ENCODE measurements at places on chromosomes 7 and 10.
A peak's percentile ranks its signal among the peaks of the same experiment; 100 is the strongest.

GRCh38 chr7:45911311-45911710 lies 9.8 kb downstream of the IGFBP3 start:
- DNase-seq = no peak

GRCh38 chr7:36286688-36287087 lies 103.0 kb upstream of the ANLN start:
- no peak for DNase-seq

DNA sequence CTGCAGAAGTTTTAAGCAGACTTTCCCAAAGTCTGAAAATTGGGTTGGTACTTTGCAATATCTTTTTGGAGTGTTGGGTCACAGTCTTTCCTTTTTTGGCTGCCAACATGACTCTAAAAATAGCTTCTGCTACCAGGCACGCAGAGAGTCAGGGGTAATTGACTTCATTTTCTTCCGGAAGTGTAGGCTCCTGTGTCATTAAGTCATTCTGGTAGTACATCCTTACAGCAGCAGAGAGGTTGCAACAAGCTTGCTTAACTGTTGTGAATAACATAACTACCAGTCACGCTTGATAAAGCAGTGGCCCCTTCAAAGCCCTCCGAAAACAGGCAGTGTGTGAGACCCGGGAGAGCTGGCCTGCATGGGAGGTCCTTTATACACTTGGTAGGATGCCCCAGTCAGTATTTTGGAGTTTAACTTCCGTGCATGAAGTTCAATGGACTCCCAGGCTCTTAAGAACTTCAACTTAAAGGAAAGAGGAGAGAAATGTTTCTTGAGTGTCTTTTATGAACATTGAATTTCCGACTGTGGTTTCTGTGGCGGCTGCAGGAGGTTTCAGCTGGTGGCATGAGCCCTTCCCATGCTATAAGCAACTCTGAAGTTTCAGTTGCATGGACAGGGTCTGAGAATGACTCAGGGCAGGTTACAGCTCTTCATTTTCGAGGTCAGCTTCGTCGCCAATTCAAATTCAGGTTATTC lies 310.7 kb downstream of the GALNT17 start:
- DNase-seq = no peak

GRCh38 chr7:128886391-128887168 lies 23.9 kb downstream of the ATP6V1F start:
- no peak for DNase-seq

DNA sequence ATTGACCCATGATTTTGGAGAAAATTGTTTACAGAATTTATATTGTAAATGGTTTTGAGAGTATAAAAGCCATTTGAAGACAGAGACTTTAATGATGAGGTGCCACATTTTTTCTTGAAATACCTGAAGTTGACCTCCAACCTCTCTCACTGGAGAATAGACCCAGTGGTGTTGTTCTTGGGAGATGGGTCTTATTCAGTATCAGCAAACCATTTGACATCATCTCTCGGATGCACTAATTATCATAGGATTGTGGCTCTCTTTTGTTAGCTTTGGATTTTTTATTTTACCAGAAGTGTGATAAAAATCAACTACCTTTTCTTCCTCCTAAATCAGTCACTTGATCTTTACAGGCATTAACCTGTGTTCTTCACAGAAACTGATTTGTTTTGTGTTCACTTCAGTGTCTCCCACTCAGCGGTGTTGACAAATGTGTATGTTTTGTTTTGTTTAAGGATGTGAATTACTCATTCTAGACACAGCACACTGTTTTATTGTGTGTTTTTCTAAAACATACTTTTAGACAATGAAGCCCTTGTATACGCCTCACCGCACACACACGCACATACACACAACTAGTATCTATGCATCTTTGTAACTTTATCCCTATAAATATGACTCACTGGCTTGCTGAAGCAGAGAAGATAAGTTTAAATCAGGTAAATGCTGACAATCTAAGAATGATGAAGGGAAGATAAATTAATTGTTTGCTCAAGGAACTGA lies 455.6 kb downstream of the INHBA start:
- no peak for DNase-seq

GRCh38 chr7:47610506-47611044 lies 28.7 kb upstream of the TNS3 start:
- no peak for DNase-seq

DNA sequence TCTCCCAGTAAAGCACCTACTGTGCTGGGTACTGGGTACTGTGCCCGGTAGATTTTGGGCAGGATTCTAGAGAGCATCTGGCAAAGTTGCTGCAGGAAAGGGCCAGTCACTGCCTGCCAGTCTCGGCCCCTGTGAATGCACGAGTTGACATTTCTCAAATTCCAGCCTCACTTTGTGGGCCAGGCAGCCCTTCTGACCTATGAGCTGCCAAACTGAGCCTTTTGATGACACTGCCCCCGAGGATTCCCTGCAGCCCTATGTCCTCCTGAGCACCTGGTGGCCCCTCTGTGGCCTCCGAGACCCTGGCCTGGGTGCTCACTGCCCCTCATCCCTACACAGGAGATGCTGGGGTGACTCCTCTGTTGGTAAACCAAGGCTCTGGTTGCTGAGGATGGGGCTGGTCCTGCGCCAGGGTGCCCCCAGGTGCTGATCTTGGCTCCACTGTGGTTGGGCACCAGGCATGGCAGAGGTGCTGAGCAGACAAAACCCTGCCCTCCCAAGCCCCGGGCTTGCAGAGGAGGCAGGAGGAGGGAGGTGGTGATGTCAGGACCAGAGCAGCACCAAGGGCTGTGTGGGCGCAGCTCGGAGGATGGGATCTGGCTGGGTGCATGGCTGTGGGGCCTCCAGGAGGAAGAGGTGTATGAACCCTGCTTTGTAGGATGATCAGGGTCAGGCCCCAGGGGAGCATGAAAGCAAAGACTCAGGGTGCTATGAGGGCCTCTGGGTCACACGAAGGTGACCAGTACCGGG lies 16.2 kb downstream of the LHPP start:
- no peak for DNase-seq

GRCh38 chr7:130641497-130641896 lies 27.1 kb downstream of the COPG2 start:
- DNase-seq = no peak

DNA sequence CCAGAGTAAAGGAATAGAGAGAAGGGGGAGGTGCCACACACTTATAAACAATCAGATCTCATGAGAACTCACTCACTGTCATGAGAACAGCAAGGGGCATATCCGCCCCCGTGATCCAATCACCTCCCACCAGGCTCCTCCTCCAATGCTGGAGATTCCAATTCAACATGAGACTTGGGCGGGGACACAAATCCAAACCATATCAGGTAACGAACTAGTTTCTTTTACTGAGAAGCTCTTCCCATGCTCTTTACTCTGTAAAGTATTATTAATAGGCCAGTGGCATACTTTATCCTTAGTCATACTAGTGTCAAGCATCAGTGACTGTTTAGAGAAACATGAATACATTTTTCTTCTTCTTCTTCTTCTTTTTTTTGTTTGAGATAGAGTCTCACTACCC lies 39.4 kb upstream of the ZNF488 start:
- no peak for DNase-seq

DNA sequence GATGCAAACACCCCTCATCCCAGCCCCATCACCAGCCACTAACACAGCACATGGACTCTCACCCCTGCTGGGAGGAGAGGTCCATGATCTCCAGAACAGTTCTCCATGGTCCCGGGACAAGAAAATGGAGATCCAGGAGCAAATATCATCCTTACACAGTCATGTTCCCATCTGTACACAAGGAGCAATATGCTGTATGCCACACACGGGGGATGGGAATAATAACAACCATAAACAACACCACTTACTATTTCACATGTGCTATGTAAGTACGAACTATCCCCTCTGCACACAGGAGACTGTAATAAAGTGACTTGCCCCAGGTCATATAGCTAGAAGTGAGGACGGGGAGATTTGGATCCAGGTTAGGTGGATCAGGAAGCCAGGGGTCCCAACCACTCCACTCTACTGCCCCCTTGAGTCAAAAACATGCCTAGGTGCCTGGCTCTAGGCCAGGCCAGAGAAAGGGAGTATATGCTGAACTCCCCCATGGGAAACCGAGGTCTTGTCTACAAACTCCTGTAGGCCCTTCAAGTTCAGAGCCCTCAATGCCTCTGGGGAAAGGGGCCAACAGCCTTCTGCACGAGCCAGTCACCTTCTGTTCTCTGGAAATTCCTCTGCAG lies 34.1 kb downstream of the LRRC20 start:
- DNase-seq = peak; percentile 22

DNA sequence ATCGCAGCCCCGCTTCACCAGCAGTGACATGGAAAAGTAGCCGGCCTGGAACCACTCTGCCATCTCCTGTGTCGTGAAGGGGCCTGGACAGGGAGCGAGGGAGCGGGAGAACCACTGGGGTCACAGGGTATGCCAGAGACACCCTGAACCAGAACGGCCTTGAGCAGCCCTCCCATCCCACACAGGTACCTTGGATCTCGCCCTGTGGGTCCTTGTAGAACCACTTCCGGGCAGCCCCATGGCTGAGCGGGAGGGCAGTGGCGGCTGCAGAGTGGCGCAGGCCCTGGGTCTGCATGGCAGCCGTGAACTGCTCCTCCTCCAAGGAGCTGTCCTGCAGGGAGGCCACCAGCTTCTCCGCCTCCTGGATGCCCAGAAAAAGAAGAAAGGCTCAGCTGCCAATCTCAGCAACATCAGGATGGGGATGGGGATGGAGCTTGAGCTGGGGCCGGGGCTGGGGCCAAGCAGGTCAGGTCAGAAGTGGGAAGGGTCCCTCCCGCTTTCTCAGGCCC lies 9.5 kb downstream of the GIGYF1 start:
- no peak for DNase-seq

- no peak for DNase-seq
These were observed 210.7 kb upstream of the STEAP1 start for GRCh38 chr7:89943525-89944050.

GRCh38 chr7:126608339-126608776 lies 644.4 kb downstream of the GRM8 start:
- DNase-seq = no peak

GRCh38 chr7:151083071-151083823 lies at the start of gene TMUB1:
Gene TMUB1 (minus strand): TSS chr7:151083493. CDS start chr7:151082563, 930 bp downstream.
- DNase-seq = no peak

GRCh38 chr7:139328375-139328774 lies 12.8 kb upstream of the FMC1 start:
- no peak for DNase-seq

DNA sequence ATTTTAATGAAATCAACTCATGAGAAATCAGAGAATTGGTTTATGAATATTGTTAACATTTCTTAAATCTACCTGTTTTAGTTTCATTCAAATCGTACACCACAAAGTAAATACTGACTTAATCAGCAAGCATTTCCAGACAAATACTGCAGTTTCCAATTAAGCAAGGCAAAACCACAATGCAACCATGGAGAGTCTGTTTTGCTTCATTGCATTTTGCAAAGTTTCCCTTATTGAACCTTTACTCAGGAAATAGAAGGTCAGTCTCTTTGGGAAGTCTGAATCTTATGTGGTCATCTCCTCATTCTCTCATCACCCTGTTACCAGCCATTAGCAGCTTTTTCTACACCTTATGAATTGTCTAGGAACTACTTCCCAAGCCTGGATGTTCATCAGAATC lies 400.5 kb downstream of the IPMK start:
- DNase-seq = no peak

DNA sequence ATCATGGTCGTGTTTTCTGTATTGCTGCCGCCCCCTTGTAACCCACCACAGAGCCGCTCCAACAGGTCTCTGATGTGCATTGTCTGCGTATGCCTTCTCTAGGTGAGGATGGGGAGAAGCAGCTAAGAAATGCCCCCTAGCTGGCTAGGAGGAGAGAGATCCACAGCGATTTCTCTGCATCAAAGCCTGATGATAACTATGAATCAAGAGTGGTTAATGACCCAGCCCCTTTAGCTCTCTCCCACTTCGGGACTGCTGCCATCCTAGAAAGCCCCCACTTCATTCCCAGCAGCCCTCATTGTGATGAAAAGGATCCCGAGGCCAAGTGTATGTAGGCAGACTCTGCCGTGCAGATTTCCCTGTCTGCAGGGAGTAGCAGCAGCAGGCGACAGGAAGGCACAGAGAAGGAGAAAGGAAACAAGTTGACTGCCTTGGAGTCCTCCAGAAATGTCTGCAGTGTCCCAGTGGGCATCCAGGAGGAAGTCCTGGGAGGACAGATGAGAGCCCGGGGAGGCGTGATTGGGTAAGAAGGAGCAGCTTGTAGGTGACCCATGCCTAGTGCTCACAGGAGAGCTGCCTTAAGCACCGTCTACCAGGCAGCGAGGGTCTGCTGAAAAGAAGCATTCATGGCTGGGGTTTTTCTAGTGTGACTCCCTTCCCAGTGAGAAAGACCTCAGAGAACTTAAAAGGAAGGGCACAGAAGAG lies 2.9 kb downstream of the PLXNA4 start:
- no peak for DNase-seq

- DNase-seq = no peak
These were observed 39.6 kb downstream of the CLEC2L start for GRCh38 chr7:139562961-139563565.

GRCh38 chr7:116786791-116787443 lies 75.5 kb upstream of the CAPZA2 start:
- DNase-seq = no peak

DNA sequence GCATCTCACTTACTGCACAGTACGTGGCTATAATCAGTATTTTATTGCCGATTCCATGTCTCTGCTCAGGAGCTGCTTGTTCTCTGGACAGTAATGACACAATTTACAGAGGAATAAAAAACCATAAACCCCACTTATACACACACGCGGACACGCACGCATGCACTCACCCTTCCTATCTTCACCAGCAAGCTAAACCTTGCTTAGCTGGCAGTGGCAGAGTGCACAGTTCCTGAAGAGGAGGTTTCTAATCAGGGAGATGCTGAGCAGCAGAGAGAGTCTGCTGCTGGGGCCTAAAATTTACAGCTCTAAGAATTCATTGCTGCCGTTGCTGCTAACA lies 66.3 kb downstream of the SND1 start:
- no peak for DNase-seq

- DNase-seq = no peak
These were observed 2.6 kb downstream of the ZNF777 start for GRCh38 chr7:149458235-149458634.

GRCh38 chr7:75066521-75066920 lies 7.1 kb downstream of the RCC1L start:
- no peak for DNase-seq

DNA sequence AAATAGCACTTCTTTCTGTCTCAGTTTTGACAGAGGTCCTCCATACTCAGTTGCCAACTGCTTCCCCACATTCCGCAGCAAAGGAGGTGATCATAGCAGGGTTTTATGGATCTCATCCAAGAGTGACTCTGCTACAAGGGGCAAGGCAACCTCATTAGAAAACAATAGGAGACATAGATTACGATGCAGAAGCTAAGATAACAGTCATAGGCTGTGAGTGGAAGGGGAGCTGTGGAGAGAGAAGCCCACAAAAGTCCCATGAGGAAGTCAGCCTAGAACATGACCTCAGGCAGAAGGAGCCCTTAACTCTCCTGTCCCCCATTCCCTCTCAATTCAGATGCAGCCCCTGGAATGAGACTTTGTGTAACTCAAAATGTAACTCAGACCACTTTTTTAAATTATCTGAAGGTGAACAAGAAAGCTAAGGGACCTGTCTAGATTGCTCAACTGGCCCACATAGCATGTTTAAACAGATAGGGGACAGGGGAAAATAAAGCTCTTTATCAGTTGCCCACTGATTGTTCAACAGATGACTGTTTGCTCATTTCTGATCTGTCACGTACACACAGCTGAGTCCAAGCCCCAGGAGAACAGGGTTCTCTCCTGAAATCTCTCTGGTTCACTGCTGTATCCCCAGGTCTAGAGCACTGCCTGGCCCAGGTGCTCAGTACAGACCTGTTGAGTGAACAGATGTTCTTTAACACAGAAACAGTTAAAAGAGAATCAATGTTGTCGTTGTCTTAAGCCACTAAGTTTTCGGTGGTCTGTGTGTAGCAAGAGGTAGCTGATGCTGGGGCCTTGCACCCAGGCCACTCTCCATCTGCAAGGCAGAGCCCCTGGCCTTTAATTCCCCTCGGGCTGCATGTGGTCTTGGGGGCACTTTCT lies 1.5 kb upstream of the NCOA4 start:
- no peak for DNase-seq

Measured in right renal pelvis (tissue), 4 donors.